ENCODE measurements at places on chromosomes 2 and 18.

DNA sequence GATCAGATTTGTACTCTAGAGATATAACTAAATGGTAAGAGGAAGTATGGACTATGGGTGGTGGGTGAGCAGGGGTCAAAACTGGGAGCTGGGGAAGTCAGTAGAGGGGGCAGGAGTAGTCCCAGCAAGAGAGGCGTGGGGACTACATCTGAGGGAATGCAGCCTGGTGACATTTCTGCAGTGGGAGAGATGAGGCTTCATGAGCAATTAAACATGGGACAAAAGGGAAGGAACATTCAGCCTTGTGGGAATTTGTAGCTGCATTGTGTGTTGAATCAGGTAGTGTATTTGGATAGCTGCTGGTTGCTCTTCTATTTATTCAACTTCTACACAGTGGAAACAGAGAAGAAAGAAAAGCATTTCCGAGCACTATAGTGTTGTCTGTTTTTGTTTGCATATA lies 3.6 kb downstream of the CNOT11 start:
- no peak for DNase-seq

- no peak for DNase-seq
Observed at GRCh38 chr2:134765987-134766386, 47.2 kb upstream of the TMEM163 start.

GRCh38 chr2:164714471-164714870 lies 93.2 kb upstream of the GRB14 start:
- no peak for DNase-seq

DNA sequence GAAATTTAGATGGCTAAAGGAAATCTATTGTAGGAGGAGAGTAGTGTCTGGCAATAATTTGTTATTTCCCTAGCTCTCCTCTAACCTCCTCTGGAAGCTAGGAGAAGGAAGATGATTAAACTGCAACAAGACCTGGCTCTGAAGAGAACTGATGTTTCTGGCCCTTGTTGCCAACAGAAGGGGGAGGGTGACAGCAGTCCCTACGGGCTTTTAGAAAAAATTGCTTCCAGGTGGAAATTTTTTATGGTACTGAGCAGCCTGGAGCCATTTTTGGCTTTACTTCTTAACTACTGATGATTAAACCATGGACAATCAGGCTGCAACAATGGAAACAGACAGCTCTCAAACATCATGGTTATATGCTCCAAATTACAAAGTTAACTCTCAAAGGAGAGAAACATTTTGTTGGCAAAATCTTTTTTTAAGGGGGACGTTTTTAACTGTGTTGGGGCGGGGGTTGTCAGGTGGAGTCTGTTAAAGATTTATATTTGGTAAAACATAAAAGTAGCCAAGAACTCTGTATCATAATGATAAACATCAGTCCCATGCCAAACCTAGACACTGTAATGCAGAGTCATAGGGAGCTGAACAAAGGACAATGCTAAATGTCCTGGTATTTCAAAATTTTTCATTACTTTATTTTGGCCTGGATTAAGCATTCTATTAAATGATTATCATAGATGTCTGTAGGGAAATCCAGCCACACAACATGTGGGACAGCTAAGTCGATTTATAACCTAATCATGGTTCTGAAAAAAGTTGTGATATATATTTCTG lies 70.0 kb downstream of the EXOC6B start:
- no peak for DNase-seq

DNA sequence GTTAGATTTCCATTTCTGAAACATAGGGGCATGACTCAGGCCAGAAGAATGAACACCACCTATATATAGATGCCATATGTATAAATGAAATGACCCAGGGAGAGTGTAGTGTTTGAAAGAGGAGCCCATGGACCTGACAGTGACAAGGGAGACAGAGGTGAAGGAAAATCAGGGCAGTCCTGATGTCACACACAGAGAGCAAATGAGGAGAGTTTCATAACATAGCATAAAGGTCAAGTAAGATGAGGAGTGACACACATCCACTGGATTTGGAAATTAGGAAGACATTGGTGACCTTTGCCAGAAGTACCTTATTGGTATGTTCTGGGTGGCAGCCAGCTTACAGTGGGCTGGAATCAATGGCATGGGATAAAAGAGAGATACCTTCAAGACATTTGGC lies 276.7 kb downstream of the ZNF385B start:
- no peak for DNase-seq

DNA sequence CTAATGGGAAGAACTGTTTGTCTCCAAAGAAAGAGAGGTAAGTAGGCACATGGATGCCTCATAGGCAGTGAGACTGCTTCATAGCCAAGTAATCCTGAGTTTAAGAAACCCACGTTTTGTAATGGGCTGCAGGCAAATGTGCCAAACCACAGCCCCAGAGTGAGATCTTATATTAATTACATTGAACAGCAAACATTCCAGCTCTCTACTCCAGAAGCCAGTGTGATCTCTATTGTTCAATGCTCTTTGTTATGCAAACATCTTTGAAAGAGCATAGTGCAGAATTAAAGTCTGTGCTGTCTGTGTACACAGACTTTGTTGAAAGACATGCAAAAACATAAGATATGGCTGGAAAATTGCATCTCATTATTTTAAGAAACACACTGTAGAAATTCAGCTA lies 720.8 kb upstream of the REG3G start:
- DNase-seq, result no peak

GRCh38 chr2:150234787-150235446 lies 252.6 kb downstream of the RND3 start:
- DNase-seq, result no peak

DNA sequence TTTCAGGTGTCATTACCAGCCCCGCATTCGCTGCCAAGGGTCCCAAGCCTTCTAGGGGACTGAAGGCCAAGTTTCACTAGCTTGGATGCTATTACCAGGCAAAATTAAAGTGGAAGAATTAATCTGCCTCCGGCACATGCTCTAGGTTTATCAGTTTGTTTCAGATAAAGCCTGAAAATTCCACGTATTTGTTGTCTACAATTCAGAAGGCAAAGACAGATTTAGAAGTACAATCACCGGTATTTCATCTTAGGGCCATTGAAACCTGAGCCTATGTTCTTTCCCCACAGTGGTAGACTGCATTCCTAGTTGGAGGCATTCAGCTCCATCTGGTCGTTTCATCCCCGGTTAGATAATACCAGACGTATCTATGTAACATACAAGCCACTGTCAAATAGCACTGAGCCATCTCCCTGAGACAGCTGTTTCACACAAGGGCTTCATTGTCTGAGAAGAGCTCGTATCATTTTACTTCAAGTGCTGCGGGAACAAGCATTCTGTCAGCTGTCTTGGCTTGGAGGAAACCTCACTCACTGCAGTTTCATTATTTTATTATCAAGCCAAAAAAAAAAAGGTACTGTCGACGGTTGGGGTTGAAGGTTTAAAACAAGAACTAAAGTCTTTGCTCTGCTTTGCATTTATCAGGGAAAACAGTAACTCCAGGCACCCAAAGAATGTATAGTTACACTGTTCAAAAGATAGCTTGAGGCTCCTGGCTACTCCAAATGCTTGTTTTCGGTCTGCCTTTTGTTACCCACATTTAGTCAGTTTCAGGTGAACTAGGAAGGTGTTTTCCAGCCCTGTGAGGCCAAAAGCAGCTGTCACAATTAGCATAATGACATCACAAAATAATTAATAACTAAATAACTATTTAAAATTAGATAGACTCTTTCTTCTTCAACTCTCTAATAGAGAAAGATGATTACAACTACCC lies 76.7 kb downstream of the TGIF1 start:
- no peak for DNase-seq

DNA sequence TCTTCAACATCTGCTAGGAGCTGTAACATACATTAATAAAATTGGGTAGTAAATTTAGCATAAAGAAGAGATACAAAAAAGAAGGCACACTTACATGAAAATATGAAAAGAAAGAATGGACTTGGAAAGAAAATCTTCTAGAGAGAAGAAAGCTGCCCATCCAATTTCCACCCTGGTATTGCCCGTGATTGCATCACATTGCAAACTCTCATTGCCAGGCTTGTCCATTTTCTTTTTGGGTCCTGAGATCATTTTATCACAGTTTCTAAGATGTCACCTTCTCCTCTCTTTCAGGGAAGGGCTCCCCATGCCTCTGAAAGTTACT lies 321.5 kb downstream of the RND3 start:
- DNase-seq, result no peak

DNA sequence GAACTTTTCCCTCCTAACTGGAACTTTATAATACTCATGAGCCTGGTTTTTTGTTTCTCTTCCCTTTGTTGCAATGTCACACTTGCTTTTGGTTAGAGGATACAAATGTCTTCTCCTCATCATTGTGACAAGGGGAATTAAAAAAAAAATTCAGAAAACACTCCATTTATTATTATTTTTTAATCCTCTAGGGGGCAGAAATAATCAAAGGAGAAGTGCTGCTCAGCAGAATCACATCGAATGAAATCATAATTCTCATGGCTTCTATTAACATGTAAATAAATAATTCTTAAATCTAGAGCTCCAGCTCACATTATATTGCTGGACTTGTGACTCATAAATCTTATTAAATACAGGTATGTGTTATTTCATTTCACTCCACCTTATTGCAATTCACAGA lies 273.8 kb downstream of the TRIB2 start:
- no peak for DNase-seq

DNA sequence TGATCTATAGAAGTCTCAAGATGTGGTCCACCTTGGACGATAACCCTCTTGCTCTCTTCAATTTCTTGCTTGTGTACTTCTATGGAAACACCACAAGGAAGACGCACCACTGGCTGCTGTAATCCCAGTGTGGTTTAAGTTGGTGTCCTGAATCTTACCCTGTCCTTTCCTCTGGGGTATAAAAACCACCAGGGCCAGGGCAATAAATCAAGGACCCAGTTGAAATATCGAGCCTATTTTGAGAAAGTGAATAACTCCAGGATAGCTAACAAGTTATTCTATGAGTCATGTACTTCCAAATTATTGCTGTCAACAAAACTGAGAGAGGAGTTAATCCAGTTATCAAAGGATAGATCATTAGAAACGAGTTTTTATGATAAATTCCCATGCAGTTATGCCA lies 137.0 kb downstream of the RND3 start:
- DNase-seq, result no peak

DNA sequence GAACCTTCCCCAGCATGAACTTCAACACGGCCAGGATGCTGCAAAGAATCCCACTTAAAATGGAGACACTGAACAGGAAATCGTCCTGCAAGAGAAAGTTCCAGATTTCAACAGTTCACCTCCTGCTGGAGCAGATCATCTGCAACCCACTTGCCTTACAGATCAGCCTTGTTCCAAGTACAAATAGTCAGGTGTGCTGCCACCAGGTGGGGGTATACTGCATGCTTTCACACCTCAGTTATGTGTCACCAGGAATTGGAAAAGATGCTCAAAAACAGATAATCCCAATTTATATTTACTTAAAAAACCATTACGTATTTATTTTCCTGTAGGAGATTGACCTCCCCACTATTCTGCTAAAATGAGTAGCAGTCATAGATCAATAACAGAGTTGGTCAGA lies 212.3 kb downstream of the MGAT5 start:
- DNase-seq, result no peak

- no peak for DNase-seq
Observed at GRCh38 chr2:197628043-197628500, 47.3 kb downstream of the RFTN2 start.

Data from stimulated activated CD8-positive, alpha-beta memory T cell treated with anti-CD3 and anti-CD28 coated beads, Interleukin-7, amount 100 ng/mL, for 1 hour (primary cell).